ENCODE measurements at places on chromosomes 16 and 17.

GRCh38 chr16:21037736-21038135, 112.9 kb downstream of the DNAH3 start:
- H3K27ac ChIP-seq = no peak overlapping the region
- no peak for DNase-seq
- H3K27me3 ChIP-seq = no peaks in the 10 kb centered on the region
- no peaks in the 10 kb centered on the region for H3K4me1 ChIP-seq

DNA sequence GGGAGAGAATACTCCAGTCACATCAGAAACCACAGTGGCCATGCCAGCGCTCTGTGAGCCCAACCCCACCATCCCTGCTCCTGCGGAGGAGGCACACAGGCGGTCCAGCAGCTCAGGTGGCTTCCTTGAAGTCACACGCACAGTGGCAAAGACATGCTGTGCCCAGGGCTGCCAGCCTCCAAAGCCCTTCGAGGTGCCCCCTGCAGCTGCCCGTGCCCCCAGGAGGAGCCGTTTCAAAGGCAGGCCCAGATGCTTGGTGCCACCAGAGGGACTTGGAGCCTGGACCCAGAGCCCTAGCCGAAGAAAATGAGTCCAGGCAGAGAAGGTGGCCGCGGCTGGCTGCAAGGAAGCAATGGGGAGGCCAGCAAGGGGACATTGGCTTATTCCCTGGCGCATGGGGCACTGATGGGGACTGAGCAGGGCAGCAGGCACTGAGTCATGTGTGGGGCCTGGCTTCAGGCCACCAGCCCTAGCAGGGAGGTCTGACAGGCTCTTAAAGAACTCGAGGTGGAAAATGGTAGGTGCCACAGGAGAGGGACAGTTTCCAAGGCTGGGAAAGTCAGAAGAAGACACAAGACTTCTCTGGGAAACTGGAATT, 17.2 kb upstream of the CACNG1 start:
- H3K36me3 ChIP-seq = peaks cover 31% of the 10 kb centered on the region
- no peak for DNase-seq
- no peak overlapping the region for H3K27ac ChIP-seq
- H3K27me3 ChIP-seq = no peaks in the 10 kb centered on the region
- no peaks in the 10 kb centered on the region for H3K4me1 ChIP-seq
- H3K4me3 ChIP-seq = no peak overlapping the region

GRCh38 chr16:58906981-58907715, 173.0 kb upstream of the GOT2 start:
- H3K27ac ChIP-seq = no peak overlapping the region
- no peaks in the 10 kb centered on the region for H3K27me3 ChIP-seq
- no peaks in the 10 kb centered on the region for H3K4me1 ChIP-seq
- H3K4me3 ChIP-seq = no peak overlapping the region
- DNase-seq = no peak

GRCh38 chr17:50162466-50163254, 3.1 kb upstream of the SGCA start:
- peaks cover 2% of the 10 kb centered on the region for H3K27me3 ChIP-seq
- DNase-seq = no peak
- H3K36me3 ChIP-seq = no peaks in the 10 kb centered on the region

GRCh38 chr16:28883221-28883996, 5.1 kb downstream of the ATP2A1 start:
- peaks cover 13% of the 10 kb centered on the region for H3K4me1 ChIP-seq
- H3K4me3 ChIP-seq = no peak overlapping the region
- peaks cover 2% of the 10 kb centered on the region for H3K36me3 ChIP-seq
